HFFc6 (cell line): ENCODE measurements at places on chromosomes 1 and 21.

- no peak for DNase-seq
- no peak overlapping the region for H3K4me3 ChIP-seq
- H3K27me3 ChIP-seq, result no peaks in the 10 kb centered on the region
- H3K4me1 ChIP-seq, result peaks cover 8% of the 10 kb centered on the region; the same call in 1 of the 2 replicates
- H3K27ac ChIP-seq, result no peak overlapping the region
Observed at GRCh38 chr1:61237659-61238358, 155.4 kb downstream of the NFIA start.

DNA sequence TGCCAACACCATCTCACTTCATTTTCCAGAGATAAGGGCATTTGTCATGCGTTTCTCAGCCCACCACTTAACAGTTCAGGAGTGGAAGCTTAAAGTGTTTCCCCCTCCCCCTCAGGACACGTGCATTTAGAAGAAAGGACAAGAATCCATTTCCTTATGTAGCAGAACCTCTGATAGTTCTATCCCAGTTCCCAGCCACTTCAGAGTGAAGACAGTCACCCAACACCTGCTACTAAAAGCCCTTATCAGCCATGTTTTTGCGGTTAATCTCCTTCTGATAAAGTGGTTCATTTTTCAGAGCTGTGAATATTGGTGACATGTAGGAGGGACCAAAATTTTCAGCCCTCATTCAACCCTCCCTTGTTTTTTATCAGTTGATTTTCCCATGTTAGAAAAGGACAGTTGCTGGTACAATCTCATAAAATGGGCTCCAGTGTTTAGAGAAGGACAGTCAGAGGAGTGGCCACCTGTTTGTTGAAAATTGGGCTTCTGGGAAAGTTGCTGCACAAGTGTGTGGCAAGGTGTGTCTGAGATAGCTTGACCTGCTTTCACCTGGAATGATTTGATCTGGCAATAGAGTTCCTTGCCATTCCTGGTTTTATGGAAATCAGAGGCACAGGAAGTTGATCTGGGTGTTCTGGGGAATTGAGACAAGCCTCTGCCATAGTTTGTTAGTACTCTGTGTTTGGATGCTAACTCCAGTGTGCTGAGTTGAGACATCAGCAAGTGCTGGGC lies 114.0 kb downstream of the PPP1R12B start:
- no peak for DNase-seq
- no peak overlapping the region for H3K4me3 ChIP-seq
- peak overlapping the region; percentile 4; the same call in 1 of the 2 replicates for H3K27ac ChIP-seq
- H3K36me3 ChIP-seq, result no peaks in the 10 kb centered on the region
- peaks cover 1% of the 10 kb centered on the region; the same call in 1 of the 2 replicates for H3K27me3 ChIP-seq

GRCh38 chr1:12436817-12437599 lies 181.0 kb downstream of the DHRS3 start:
- no peaks in the 10 kb centered on the region; the same call in 1 of the 2 replicates for H3K27me3 ChIP-seq
- peaks cover 67% of the 10 kb centered on the region for H3K4me1 ChIP-seq
- peak; percentile 84 for DNase-seq
- H3K36me3 ChIP-seq, result peaks cover 23% of the 10 kb centered on the region
- peak overlapping the region; percentile 27; the same call in 1 of the 2 replicates for H3K4me3 ChIP-seq

- peak overlapping the region; percentile 44 for H3K4me3 ChIP-seq
- H3K4me1 ChIP-seq, result peaks cover 38% of the 10 kb centered on the region
Observed at GRCh38 chr21:28614791-28615190, 377.9 kb downstream of the LTN1 start.

GRCh38 chr1:22285549-22286396 lies 142.9 kb upstream of the WNT4 start:
- DNase-seq, result no peak
- no peak overlapping the region for H3K4me3 ChIP-seq
- H3K36me3 ChIP-seq, result no peaks in the 10 kb centered on the region
- H3K27ac ChIP-seq, result no peak overlapping the region

DNA sequence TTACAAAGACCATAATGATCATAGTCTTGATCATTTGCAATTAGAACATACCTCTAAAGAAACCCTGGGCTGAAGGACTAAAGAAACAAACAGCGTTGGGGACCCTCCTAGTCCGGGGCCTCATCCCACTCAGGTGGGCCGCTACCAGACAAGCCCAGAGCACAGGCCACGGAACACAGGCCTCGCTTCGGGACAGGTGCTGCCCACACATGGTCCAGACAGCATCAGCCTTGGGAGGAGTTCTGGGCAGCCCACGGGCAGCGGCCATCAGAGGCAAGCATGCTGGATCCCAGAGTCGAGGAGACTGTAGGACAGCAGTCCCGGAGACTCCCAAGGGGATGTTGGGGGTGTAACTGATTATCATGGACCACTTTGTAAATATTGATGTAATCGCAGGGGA lies 4.9 kb downstream of the C2CD2 start:
- no peak for DNase-seq
- no peak overlapping the region for H3K27ac ChIP-seq
- H3K27me3 ChIP-seq, result no peaks in the 10 kb centered on the region; the same call in 1 of the 2 replicates
- peaks cover 11% of the 10 kb centered on the region; the same call in 1 of the 2 replicates for H3K36me3 ChIP-seq
- H3K4me3 ChIP-seq, result no peak overlapping the region
